ENCODE measurements at places on chromosomes 11 and 22. TPM values are rescaled to one million over a fixed set of nuclear protein-coding genes. Genes with fewer than 3 reads are reported as not detected.

- DNase-seq = no peak
Measured at GRCh38 chr22:44412136-44412731, 85.8 kb downstream of the RTL6 start.

Gene OR10A2
- polyA plus RNA-seq = not detected

GRCh38 chr11:2574553-2575535 lies 125.0 kb downstream of the KCNQ1OT1 start:
- no peak for DNase-seq

Gene PHLDA2
- 13.7 TPM for polyA plus RNA-seq

GRCh38 chr11:56333156-56333555 lies 12.7 kb upstream of the OR8K1 start:
- DNase-seq = no peak

Gene ABTB2
- polyA plus RNA-seq = 2.8 TPM

All from BJ (cell line).